ENCODE measurements at places on chromosomes 11 and 22.

DNA sequence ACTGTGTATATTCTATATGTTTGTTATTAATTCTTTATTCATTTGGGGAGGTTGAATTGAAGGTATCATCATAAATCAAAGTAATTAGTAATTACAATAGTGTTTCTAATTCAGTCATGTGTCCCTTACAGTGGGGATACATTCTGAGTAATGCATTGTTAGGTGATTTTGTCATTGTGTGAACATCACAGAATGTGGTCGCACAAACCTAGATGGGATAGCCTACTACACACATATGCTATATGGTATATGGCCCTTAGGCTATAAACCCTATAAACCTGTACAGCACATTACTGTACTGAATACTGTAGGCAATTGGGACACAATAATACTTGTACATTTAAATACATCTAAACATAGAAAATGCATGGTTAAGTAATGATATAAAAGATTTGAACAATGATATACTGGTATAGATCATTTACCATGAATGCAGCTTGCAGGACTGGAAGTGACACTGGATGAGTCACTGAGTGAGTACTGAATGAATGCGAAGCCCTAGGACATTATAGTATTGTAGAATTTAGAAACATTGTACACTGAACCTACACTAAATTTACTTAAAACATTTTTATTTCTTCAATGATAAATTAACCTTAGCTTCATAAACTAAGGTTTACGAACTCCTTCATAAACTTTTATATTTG, 936.2 kb upstream of the CHORDC1 start:
- DNase-seq: no peak

DNA sequence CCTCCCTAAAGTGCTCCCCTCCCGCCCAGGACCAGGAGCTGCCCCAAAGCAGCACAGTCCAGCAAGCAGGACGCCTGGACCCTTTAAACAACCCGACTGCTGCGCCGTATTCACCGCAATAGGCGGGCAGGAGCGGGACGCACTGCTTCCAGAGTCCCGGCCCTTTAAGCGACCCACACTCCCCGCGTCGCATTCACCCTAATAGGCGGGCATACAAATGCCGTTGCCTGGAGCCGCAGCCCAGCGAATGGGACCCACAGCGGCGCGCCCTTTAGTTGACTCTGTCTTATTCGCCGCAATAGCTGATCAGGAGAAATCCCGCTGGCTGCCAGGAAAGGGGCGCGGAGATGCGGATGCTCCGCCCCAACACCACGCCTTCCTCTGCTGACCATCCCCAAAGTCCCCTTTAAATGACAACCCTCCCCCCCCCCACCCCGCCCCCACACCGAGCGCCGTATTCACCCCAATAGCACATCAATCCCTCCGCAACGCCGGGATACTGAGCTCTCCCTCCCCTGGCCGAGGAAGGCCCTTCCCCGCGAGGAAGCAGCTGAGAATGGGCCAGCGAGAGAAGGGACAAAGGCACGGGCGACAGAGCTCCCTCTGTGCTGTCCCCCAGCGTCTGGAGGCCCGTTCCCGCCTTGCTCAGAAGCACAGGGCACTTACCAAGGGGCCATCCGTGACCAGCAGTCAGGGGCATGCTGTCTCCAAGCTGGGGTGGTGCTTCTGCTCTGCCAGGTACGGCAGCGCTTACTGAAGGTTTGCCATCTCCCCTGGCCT, 4.7 kb downstream of the OSBPL5 start:
- DNase-seq: no peak

DNA sequence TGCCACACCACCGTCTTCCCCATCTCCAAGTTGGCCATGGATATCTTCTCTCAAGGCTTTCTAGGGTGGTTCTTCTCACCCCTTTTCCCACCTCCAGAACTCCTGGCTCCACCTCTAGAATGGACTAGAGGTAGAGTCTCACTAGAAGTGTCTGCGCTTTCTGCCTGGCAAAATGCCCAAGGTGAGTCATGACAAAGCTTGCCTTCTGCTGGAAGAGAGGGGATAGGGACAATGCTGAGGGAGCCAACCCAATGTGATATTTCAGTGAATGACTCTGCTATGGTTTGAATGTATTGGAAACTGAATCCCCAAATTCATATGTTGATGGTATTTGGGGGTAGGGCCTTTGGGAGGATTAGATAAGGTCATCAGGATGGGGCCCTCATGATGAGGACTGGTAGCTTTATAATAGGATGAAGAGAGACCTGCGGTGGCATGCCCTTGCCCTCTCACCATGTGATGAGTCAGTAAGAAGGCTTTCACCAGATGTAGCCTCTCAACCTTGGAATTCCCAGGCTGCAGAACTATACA, 4.1 kb upstream of the CD82 start:
- no peak for DNase-seq

- no peak for DNase-seq
Measured at GRCh38 chr22:43113526-43114251, 3.1 kb downstream of the BIK start.

- DNase-seq: no peak
Measured at GRCh38 chr11:60389279-60389910, 6.9 kb upstream of the MS4A14 start.

DNA sequence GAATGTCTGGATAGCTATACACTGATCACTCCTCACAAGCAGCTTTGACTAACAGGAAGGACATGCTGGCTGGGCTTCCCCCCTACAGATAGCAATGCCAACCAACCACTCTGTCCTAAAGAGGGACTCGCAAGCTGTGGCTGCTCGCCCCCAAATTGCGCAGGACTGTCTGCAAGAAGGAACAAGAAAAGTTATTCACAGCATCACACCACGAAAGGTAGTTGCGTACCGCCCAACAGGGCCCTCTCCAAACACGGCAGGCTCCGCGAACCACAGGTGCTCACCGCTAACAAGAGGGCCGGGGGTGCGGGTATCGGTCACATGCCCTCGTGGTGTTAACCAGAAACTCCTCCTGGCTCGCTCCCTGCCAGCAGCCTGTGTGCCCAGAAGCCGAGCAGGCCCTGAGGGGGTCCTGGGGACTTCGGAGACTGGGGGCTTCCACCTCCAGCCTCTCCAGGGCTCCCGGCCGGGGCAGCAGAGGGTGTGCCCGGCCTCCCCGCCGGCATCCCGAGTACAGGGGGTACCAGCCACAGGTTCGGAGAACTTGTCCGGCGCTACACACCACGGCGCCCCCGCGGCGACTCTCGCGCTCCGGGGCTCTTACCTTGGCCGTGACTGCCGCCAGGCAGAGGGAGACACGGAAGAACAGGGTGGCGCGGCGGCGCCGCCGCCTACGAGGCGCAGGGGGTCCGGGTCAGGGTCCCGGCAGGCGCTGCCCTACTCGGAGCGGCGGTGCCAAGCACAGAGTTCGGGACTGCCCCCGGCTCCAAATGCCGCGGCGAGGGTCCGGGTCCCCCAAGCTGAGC, 682 bp downstream of the LARGE1 start:
- DNase-seq: no peak

GRCh38 chr22:42353883-42354727, 78.1 kb downstream of the NFAM1 start:
- DNase-seq: no peak

- DNase-seq: no peak
Measured at GRCh38 chr11:73267122-73267846, 4.9 kb upstream of the P2RY6 start.

All from T-helper 1 cell (primary cell).